ENCODE measurements at places on chromosomes 5 and 9.

GRCh38 chr9:114289571-114290481, 33.1 kb upstream of the ORM1 start:
- no peak for DNase-seq

- DNase-seq = no peak
These were observed 26.1 kb downstream of the NR5A1 start for GRCh38 chr9:124481115-124481514.

DNA sequence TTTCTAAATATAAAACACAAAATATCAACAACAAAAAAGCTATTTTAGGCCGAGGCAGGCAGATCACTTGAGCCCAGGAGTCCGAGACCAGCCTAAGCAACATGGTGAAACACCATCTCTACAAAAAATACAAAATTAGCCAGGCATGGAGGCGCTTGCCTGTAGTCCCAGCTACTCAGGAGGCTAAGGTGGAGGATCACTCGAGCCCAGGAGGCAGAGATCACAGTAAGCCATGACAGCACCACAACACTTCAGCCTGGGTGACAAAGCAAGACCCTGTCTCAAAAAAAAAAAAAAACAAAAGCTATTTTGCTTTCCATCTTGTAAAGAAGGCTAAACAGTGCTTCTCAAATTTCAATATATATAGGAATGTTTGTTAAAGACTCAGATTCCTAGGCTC, 11.3 kb downstream of the C5orf15 start:
- no peak for DNase-seq

GRCh38 chr5:81534441-81534840, 140.5 kb upstream of the ACOT12 start:
- no peak for DNase-seq

DNA sequence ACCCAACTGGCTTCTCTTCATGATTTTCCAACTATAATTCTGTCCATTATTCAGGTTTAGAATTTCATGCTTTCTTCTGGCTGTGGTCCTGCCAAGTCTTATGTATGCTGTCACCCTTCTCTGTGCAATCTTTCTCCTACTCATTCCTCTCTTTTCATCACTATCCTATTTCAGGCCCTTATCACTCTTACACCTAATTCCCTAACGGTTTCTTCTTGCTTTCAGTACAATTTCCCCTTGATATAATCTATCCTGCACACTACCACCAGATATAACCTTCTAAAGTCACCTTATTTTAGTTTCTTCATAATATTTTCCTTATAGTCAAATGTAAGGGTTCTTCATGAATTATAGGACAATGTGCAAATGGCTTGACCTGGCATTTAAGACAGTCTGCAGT, 436.2 kb downstream of the RAB3C start:
- DNase-seq = no peak

All from DND-41 (cell line).